ENCODE measurements at places on chromosomes 6 and 20.

- no peak for DNase-seq
Observed at GRCh38 chr6:85111481-85112011, 338.3 kb upstream of the NT5E start.

DNA sequence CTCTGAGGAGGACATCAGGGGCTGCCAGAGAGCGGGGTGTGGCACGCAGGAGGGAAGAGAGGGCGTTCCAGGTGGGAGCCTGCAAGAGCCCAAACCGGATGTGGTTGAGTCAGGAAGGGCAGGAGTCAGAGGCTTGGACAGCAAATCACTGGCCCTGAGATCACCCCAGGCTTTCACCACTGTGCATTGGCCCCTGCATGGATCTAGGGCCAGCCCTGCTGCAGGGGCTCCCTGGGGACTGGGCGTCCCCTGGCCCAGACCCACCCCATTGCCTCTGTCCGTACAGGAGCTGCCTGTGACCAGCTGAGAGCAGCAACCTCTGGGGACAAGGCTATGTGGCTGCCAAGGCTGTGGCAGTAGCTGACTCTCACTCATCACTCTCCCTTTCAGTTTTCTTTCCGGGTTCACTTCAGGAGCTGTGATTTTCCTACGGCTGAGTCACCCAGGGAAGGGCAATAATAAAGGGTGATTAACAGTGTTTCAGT, 33.9 kb downstream of the KCNK17 start:
- DNase-seq: no peak

DNA sequence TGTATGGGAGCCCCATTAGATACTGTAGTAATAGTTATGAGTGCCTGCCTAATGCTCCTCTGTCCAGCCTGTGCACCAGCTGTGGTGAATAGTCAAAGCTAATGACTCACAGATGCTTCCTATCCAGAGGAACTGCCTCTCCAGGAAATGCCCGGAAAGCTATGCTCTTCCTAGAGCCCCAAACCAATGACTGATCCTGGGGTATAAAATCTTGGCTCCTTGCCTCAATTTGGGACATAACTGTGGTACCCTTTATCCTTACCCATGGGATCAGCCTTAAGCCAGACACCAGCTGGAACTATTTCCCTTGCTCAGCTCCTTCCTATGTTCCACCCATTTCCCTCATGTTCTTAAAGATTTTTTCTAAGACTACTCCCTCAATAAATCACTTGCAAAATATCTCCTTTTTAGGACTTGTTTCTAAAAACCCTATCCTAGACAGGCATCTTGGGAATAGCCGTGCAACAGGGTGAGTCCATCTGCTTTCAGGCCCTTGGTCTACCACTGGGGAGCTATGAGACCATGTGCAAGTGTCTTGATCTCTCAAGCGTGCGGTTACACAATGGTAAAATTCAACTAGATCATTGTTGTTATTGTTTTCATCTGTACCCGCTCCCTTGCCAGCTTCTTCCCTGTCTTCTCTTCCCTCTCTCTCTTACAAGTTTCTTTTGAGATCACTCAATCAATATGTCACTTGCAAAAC, 283.7 kb downstream of the BTBD3 start:
- no peak for DNase-seq

GRCh38 chr20:44536175-44536574, 14.3 kb upstream of the SERINC3 start:
- DNase-seq: no peak

DNA sequence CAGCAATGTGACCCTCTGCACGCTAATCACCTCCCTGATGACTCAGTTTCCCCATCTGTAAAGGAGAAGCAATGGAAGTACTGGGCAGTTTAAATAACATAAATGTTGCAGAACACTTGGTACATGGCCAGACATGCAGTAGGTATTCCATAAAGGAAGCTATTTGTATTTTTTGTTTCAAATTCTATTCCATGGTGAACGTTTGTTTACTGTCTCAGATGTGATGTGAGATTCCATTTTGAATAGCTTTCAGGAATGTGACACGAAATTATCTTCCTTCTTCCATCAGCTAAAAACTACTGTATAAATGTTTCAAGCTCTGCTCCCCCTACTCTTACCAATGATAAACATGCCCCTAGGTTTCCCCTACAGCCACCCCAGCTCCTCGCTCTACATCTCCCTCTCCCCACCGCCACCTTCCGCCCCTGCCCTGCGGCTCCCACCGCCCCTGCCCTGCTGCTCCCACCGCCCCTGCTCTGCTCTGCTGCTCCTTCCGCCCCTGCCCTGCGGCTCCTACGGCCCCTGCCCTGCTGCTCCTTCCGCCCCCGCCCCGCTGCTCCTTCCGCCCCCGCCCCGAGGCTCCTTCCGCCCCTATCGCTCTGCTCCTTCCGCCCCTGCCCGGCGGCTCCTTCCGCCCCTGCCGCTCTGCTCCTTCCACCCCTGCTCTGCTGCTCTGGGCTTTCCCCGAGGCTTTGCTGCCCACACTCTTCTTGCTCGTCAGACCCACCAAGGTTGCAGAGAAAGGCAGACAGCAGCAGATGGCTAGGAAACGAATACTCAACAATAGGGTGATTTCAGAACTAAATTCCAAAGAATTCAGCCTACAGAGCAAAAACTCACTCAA, 78.9 kb downstream of the THBS2 start:
- no peak for DNase-seq

DNA sequence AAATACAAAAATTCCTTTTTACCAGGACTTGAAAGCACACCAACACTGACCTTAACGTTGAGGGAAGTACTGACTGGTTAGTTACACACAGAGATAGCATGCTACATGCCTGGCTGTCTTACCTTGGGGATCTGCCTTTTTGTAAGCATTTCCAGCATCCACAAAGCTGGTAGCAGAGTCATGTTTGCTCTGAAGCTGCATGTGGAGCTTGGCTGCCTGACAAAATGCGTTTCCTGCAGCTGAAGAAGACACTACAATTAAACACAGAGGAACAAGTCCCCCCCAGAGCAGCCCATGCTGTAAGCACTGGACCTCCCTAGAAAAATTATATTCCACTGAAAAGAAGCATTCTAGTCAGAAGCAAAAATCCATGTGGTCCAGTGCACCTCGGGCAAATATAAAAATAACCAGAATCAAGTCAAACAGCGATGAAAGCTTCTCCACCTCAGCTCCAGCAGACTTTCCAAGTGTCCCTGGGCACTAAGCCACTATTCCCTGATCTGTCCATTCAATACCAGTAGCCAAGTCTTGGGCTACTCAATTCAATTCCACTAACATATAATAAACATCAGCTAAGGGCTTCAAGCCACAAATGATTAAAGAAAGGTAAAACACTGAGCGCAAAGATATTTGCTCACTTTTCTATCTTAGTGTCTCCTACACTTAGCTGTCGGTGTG, 24.2 kb downstream of the NAPB start:
- DNase-seq: no peak

DNA sequence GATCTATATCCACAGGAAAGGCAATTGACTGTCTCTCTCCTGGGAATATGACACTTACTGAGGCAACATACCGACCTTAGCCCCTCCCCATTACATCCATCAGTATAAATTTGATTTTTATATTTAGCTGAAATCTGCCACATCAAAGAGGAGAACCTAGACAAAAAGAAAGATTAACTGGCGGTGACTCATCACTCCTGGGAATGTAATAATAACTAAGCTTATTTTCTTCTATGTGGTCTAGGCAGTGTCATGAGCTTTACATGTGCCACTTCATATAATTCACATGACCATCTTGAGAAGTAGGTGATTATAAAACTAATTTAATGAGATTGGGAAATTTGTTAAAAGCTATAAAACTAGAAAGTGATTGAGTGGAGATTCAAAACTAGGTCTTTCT, 520.0 kb upstream of the HS3ST5 start:
- DNase-seq: no peak

- DNase-seq: no peak
Observed at GRCh38 chr6:65816991-65817390, 110.0 kb upstream of the EYS start.

DNA sequence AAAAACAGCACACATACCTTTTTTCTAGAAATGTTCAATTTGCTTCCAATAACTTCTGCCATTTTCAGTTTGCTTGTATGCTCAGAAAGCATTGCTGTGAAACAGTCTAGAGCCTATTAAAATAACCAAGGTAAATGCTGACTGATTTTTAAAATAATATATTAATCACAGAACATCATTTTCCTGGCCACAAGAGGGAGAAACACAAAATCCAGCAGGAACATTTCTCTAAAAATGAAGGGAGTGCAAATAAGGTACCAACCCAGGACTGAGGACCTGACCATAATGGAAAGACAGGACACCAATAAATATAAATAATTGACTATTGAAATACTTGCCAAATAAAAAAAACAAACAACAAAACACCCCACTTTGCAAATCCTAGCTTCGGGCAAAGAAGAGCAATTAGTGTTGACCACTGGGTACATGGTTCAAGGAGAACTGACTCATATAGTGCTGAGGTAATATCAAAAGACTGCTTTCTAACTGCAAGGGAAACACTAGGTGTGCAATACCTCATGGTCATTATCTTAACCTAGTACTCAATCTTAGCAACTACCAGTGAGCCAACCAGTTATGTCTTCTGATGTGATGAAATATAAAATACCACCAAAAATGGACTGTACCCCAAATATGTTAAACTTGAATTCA, 42.9 kb downstream of the MDN1 start:
- no peak for DNase-seq

- no peak for DNase-seq
Observed at GRCh38 chr6:131283466-131284175, 148.4 kb downstream of the AKAP7 start.

DNA sequence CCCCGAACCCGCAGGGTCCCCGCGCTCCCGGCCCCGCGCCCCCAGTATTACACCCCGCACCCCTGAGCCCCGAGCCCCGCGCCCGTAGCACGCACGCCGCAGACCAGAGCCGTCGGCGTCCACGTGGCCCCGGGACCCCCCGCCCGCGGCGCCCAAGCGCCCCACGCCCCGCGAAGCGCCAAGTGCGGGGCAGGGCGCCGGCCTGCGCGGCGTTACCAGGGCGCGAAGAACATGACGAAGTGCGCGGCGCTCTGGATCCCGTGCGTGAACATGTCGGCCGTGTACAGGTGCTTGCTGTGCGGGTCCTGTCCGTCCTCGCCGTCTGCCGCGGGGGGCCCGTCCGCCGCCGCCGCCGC, 312 bp downstream of the TXNDC5 start:
- DNase-seq: no peak

GRCh38 chr6:168498161-168498843, 57.3 kb downstream of the SMOC2 start:
- DNase-seq: no peak

DNA sequence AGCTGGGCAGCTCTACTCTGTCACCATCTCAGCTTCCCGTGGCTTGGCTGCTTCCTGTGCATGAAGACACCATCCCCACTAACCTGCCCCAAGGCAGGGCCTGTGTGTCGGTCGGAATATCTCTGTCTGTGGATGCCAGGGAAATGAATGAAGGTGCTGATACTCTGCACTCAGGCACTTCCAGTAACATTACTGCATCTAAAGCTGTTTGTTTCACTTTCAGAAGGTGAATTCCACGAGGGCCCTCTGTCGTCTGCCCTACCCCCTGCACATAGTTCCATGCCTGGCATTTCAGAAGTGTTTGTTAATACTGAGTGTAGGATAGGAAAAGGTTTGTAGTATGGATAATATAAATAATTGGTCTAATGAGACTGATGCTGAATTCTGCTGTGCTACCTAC, 114.7 kb upstream of the GMDS start:
- DNase-seq: no peak

DNA sequence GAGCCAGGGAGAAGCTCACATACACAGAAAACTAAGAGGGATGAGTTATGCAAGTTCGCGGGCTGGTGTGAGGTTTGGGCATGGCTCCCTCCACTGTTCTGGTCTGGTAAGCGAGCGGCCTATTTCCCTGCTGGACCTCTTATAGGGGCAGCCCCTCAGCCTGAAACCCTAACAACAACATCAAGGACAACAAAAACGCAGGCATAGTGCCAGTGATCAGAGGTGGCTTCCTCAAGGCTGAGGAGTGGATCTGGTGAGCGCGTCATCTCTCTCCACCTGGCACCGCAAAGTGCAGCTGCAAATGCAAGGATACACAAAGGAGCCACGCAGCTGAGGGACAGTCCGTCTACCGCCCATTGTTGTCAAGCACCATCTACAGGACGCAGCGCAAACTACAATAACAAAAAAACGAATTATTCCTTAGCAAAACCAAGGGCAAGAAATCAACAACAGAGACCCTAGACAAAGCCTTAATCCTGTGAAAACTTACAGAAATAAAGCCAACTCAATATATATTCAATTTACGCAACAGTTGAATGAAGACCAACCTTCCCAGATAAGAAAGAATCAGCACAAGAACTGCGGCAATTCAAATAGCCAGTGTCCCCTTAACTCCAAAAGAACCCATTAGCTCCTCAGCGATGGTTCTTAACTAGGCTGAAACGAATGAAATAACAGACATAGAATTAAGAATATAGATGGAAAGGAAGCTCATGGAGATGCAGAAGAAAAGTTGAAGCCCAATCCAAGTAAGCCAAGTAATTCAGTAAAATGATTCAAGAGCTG, 9.2 kb upstream of the DEFB110 start:
- no peak for DNase-seq

- no peak for DNase-seq
Observed at GRCh38 chr20:51750037-51750769, 18.0 kb downstream of the ATP9A start.

GRCh38 chr20:45907219-45907948, 4.6 kb downstream of the PLTP start:
- no peak for DNase-seq

GRCh38 chr20:19015351-19016139, 196.9 kb upstream of the SLC24A3 start:
- no peak for DNase-seq

GRCh38 chr6:107753778-107754177, 70.3 kb downstream of the SCML4 start:
- DNase-seq: no peak

- no peak for DNase-seq
Observed at GRCh38 chr6:156849806-156850205, 72.6 kb downstream of the ARID1B start.

- DNase-seq: no peak
Observed at GRCh38 chr6:92114091-92114675, 1305.2 kb downstream of the EPHA7 start.

GRCh38 chr6:77143659-77144447, 319.4 kb downstream of the HTR1B start:
- no peak for DNase-seq

- DNase-seq: no peak
Observed at GRCh38 chr20:51697096-51697826, 70.9 kb downstream of the ATP9A start.
